ENCODE measurements at places on chromosomes 5 and 9.
A peak's percentile ranks its signal among the peaks of the same experiment; 100 is the strongest.

DNA sequence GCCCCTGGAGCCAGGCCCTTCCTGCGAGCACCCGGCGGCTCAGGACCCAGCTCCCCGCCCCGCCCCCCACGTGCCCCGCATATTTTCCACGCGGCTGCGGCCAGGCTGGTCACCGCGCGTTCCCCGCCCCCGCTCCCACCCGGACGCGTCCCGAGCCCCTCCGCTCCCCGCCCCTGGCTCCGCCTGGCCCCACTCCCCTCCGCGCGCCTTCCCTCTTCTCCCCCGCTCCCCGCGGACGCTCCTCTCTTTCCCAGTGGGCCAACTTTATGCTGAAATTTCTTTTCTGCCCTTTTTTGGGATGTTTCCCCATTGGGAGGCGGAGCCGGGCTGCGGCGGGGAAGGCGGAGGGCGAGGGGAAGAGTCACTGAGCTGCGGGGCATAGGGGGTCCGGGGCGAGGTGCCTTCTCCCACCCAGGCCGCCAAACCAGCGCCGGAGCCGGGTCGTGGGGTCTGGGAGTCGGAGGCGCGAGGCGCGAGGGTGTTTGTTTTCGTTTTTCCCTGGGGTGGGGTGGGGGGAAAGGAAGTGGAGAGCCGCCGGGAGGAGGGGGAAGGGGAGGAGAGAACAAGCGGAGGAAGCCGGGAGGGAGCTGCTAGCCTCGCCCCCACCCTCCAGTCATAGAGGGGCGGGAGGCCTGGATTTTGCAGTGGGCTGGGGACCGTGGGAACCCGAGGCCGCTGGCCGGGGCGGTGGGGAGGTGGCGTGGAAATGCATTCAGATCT, 1.0 kb upstream of the TPM2 start:
- peak; percentile 14 for DNase-seq

- DNase-seq: no peak
These were observed 10.7 kb downstream of the OGN start for GRCh38 chr9:92393686-92394085.

DNA sequence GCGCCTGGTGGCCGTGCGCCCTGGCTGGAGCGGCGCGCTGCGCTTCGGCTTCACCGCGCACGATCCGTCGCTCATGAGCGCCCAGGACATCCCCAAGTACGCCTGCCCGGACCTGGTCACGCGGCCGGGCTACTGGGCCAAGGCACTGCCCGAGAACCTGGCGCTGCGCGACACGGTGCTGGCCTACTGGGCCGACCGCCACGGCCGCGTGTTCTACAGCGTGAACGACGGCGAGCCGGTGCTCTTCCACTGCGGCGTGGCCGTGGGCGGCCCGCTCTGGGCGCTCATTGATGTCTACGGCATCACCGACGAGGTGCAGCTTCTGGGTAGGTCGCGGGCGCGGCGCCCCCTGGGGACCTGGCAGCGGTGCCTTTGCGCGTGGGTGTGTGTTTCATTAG, 28.9 kb downstream of the NEURL1B start:
- DNase-seq: no peak

DNA sequence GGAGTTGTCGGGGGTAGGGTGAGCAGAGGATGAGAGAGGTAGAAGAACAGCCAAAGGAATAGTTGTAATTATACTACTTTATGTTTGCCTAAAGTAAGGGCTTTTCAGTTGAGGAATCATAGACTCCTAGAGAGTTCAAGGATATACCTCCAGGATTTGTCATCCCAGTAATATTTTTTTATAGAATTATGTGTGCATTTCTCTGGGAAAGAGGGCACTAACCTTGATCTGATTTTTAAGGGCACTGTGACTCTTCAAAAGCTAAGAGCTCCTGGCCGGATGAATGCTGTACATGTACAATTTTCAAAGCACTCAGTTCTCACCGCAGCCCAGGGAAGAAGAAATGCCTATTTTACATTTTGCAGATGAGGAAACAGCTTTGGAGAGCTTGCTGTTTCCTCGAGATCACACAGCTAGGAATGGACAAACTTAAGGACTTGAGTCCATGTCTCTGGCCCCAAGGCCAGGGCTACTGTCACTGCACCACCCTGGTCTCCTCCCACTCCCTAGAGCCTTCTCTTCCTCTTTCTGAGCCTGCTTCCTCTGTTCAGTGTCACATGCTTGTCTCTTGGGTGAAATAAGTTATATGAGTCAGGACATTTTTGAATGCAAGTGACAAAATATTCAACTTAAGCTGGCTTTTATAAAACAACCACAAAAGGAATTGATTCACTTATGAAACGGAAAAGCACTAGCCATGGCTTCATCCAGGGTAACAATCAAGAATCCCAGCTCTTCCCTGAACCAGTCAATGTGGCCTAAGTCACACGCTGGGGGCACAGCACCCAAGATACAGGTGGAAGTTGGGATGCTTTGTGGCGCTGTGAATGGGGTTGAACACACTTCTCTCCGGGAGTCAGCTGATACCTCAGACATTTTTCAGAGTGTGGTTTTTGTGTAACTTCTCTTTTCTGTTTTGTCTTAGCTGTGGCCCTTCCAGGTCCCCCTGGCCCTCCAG, 45.7 kb upstream of the TGFBR1 start:
- no peak for DNase-seq

GRCh38 chr5:173507171-173507570, 109.3 kb downstream of the BOD1 start:
- no peak for DNase-seq

DNA sequence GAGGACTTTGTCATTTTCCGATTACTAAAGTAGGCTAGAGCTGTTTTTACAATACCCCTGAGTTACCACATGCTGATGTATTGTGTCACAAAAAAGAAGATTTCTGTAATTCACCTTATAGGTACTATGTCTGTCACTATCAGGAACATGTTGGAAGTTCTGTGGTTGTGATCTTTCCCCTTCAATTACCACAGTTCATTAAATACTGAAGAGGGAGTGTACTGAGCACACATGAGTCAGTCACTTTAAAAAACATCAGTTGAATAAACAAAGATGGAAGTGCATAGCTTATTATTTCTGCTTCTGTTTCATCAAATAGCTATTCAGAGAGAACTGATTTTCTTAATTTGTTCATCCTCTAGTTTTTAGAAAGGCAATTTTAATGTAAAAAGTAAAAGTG, 31.7 kb downstream of the AP3S1 start:
- DNase-seq: no peak

GRCh38 chr9:130904070-130905044, 7.7 kb upstream of the QRFP start:
- DNase-seq: no peak

GRCh38 chr5:17396247-17396646, 101.8 kb upstream of the TAF11L2 start:
- no peak for DNase-seq

DNA sequence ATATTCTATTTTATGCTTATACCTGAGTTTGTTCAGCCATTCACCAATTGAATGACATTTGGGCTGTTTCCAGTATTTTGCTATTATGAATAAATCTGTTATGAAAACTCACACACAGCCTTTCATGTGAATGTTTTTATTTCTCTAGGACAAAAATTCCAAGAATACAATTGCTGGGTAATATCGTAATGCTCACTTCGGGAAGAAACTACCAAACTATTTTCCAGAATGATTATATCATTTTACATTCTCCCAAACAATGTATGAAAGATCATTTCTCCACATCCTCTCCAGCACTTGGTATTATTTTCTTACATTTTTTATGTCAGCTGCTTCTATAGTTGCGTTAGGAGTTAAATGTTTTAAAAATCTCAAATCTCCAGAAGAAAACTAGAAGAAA, 58.3 kb upstream of the LHFPL2 start:
- no peak for DNase-seq

GRCh38 chr9:125586172-125586511, 120.9 kb downstream of the MAPKAP1 start:
- DNase-seq: no peak

DNA sequence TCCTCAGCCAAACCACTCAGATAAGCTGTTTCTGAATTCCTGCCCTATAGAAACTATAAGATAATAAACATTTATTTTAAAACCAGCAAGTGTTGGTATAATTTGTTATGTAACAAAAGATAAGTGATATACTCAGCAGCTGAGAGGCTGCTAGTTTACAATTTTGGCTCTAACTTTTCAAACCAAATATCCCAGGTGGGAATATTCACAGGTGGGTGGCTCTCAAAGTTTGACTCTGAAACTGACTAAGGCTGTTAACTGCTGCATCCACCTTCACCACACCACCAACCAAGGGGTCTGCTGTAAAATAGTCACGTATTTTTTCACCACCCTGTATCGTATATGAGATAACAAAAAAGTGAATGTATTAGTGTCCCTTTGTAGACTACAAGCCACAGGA, 9.7 kb upstream of the ZNF366 start:
- DNase-seq: no peak

DNA sequence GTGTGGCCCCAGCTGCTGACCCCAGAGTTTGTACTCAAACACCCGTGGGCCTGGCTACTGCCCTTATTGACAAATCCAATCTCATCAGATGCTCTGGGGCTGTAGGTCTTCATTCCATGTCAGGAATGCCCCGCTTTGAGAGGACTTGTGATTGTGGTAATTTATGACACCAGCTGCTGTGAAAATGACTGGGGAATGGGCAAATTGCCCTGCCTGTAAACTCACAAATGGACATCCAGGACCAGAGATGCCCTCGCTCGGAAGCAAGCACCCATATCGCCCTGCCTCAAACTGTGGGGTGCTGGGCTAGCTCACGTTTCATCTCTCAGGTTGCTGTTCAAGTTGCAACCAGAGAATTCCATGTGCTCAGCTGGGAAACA, 225.9 kb upstream of the MAP3K1 start:
- DNase-seq: no peak

DNA sequence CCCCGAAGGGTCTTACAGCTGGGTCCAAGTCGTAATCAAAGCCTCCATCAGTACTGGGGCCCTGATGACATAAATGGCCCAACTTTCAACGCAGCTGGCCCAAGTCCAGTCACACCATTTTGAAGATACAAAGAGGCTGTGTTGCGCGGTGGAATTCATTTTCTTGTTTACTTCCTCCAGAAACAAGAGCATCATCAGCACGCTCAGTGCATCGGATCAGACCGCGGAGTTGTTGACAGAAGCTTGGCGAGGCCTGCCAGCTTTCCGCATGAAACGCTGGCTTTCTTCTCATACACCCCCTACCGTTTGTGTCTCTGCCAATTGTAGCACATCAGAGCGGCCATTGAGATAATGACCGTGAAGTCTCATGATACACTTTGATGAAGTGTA, 101.7 kb upstream of the SPATA31D4 start:
- DNase-seq: no peak

- no peak for DNase-seq
These were observed 211.0 kb upstream of the ADAMTS16 start for GRCh38 chr5:4929092-4929655.

GRCh38 chr5:125525356-125525755, 778.9 kb upstream of the ZNF608 start:
- DNase-seq: no peak

DNA sequence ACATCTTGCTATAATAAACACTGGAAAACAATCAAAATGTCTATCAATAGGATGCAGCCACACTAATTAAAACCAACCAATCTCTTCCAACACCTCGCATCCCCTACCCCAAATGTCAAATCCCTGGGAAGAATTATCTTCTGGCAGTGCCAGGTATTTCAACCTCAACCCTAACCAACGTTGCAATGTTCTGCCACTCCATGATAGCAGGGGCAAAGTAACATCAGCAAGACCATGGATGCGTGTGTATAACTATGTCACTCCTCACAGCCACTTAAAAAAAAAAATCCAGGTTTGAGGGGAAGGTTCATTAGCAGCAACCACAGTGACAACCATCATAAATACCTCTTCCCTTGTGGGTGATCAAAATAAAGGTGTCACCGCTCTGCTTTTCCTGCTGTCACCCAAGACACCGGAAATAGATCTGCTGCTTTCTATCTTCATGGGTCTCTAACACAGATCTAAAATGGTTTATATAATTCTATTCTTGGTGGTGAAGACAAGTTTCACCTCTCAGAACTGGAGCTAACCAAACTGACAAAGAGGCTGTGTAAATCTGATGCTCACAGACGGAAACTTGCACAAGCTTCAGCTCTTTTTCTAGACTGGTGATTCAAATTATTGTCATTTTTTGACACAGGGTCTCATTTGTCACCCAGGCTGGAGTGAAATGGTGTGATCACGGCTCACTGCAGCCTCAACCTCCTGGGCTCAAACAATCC, 9.9 kb downstream of the HSPA9 start:
- DNase-seq: no peak

GRCh38 chr9:129177443-129177790, 644 bp downstream of the IER5L start:
- DNase-seq: no peak

DNA sequence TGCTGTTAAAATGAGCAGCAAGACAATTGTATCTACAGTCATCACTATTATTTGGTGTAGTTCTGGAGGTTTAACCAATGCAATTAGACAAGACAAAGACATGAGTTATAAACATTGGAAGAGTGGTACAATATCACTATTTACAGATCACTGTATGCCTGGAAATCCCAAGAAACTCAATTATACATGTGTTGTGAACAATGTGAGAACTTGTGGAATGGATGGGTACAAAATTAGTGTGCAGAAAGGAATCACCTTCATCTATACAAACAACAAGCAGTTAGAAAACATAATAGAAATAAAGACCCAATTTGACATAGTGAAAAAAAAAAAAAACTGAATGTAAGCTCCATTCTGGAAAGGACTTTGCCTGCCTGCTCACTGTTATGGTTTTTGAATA, 12.4 kb upstream of the CCDC112 start:
- no peak for DNase-seq

GRCh38 chr5:93610581-93611272, 27.7 kb downstream of the NR2F1 start:
- DNase-seq: no peak

- DNase-seq: no peak
These were observed 105.5 kb downstream of the MRPS30 start for GRCh38 chr5:44914221-44914620.

DNA sequence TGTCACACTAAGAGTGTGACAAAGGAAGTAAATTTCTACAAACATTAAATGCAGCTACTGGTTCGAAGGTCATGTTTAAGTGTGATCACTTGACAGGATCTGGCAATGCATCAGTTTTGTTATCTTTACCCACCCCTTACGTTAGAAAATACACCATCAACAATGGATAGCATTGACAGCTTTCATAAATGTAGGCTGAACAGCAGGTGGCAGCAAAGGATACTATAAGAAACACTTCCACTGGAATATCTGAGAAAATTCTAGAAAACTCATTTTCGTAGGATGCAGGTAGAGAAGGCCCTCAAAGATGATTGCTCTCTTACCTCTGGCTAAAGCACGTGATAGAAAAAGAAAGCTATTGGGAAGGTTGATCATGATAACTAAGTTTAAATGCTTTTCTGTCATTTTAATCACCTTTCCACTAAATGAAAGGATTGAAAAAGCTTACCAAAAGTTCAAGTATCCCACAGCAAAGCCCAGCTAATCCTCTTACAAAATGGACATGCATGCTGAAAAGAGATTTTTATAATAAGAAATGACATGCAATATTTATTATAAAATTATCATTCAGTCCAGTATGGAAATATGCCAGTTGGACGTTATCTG, 292.5 kb downstream of the PARP8 start:
- no peak for DNase-seq

DNA sequence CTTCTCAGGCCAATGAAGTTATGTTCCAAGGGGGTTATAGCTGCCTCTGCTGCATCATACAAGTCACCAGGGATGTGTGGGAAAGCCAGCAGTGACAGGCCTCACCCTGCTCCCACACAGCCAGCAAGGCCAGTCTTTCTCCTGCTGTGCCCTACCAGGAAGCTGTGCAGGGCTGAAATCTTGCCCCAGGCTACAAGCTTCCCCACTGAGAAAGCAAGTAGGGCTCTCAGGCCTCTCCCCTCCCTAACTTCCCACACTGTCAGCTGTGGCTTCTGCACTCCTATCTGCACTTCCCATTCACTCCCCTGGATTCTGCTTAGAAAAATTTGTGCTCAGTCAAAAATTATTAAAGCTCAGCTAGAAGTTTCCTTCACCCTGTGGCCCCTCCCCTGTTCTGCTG, 611.2 kb upstream of the ZNF608 start:
- no peak for DNase-seq
